ENCODE measurements at places on chromosomes 7 and 10.

DNA sequence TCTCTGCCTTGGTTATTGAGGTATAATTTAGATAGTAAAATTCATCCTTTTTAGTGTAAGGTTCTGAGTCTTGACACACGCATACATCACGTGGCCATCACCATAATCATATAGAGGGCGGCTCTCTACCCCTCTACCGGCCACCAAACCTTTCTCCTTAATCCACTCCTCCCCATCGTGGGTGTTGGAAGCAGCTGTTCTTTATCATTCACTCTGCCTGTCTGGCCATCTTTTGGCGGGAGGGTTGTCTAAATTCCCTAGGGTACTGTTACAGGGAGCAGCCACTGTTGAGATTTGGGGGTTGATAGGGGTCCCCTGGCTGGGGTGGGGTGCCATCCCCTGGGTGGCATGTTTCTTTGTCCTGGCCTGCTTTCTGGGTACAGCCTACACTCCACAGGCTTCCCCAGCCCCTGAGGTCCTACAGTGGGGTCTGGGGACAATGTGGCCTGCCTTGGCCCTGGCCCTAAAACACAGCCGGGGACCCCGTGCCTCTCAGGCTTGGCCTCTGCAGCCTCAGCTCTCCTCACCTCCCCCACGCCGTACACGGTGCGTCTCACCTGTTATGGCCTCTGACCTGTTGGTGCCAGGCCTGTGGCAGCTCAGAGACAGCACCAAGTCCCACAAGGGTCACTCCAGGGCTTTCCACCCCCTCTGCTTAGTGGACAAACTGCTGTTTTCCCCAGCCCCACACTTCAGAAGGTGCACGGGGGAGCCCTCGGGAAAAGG, 17.5 kb downstream of the AMZ1 start:
- DNase-seq, result no peak

DNA sequence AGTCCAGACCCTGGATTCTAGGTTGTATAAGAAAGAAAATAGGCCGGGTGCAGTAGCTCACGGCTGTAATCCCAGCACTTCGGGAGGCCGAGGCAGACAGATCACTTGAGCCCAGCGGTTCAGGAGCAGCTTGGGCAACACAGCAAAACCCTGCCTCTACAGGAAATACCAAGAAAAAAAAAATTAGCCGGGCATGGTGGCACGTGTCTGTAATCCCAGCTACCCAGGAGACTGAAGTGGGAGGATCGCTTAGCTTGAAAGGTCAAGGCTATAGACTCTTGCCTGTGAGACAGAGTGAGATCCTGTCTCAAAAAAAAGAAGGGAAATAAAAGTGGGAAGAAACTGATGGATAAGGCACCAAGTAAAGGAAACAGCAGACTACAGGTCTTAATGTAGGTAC, 287.9 kb upstream of the KLF14 start:
- DNase-seq, result no peak

DNA sequence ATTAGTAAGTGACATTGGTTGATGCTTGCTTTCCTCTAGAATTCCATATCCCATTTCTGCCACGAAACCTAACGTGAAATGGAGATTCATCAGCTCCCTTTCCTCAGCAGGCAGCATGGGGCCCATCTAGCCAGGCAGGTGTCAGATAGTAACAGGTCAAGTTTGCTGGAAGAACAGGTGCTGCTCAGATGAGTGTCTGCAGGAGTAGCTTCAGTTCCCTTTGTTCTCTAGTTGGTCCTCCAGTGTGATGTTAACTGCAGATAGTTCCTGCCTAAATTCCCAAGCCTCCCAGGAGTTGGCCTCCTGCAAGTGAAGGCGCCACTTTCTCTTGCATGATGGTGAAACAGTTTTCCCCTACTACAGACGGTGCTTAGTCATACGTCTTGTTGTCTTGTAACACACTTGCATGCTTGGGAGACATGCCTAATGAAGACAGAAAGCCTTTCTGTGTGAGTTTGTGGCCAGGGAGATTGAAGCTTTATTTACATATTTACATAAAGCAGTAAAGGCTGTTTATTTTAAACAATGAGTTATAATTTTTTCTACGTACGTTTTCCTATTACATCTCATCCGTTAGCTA, 175.4 kb downstream of the CHN2 start:
- no peak for DNase-seq

DNA sequence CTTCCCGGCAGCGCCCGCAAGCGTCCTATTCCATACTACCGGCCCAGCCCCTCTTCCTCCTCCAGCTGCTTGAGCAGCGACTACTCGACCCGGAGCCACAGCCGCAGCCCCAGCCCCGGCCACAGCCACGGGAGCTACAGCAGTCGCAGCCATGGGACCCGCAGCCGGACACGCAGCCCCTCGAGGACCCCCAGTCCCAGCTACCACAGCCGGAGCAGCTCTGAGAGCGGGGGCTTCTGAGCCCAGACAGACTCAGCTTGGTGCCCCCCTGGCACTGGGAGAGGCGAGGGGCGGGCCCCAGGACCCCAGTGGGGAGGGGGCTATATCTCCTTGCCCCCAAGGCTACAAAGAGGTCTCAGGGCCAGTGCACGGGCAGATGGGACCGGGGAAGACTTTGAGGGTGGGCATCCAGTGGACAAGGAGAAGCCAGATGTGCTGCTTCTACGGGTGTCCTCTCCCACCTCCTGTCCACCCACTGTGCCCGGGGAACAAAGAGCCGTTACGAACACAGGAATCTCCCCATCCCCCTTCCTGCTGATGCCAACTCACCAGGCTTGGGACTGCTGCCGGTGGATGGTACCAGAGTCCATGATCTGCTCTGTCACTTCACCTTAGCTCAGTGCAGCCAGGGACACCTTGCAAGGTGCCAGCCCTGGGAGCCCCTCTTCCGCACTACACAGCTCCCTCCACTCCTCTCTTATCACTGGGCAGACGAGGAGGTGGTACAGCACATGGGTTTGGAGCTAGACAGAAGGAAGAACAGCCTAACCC, 16.7 kb upstream of the HSPB1 start:
- DNase-seq, result no peak

DNA sequence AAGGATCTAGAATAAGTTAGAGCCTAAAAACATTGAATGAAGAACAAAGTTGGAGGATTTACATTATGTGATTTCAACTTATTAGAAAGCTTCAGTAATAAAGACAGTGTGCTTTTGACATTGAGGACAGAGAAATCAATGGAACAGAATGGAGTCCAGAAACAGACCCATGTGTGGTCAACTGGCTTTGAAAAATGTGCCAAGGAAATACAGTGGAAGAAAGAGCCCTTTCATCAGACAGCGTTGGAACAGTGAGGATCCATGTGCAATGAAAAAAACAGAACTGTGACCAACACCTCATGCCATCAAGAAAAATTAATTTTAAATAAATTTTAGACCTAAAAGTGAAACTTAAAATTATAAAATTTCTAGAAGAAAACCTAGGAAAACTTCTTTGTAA, 50.6 kb upstream of the LRRC18 start:
- DNase-seq, result no peak

- DNase-seq, result no peak
Observed at GRCh38 chr7:76304888-76305375, 2.5 kb downstream of the HSPB1 start.

DNA sequence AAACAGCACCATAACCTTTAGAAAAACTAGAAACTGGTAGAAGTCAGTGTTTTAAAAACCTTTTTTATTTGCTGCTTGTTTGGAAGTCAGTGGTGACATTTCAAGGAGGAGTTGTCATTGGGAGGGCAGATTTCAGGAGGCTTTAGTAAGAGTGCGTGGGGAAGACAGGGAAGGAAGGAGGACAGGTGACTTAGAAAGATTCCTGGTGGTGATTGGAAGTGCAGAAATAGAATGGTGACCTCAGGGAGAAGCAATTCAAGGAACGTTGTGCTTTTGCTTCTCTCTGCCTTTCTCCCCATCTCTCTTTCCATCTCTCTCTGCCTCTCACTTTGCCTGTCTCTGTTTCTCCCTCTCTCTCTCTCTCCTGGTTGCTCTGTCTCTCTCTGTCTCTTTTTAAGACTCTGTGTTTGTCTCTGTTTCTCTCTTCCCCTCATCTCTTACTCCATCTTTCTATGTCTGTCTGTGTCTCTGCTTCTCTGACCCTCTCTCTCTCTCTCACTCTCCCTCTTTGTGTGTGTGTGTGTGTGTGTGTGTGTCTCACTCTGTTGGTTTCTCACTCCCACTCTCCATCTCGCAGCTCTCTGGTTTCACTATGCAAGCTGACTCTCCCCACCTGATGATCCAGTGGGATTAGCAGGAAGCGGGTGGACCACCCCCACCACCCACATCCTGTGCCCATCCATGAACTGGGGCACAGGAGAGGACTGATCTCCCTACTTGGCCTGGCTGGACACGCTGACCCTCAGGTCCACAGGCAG, 10.9 kb upstream of the PFKP start:
- no peak for DNase-seq

Measured in NCI-H345 (cell line).